Bone marrow (tissue), 2 donors: ENCODE measurements at places on chromosomes 7 and 10.

GRCh38 chr10:52488606-52489485 lies 174.8 kb downstream of the DKK1 start:
- no peak for DNase-seq

DNA sequence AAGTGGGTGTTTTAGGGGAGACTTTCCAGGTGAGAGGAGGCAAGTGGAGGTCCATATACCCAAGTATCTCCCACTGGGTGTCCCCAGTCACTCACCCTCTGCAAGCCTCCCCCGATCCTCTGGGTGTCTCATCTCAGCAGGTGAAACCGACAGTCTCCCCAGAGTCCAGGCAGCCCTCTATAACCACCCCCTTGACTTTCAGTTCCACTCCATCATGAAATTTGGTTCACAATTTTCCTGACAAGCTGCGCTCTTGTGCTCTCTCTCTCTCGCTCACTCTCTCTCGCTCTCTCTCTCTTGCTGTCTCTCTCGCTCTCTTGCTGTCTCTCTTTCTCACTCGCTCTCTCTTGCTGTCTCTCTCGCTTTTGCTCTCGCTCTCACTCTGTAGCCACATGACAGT lies 8.1 kb upstream of the RABGEF1 start:
- DNase-seq, result no peak

DNA sequence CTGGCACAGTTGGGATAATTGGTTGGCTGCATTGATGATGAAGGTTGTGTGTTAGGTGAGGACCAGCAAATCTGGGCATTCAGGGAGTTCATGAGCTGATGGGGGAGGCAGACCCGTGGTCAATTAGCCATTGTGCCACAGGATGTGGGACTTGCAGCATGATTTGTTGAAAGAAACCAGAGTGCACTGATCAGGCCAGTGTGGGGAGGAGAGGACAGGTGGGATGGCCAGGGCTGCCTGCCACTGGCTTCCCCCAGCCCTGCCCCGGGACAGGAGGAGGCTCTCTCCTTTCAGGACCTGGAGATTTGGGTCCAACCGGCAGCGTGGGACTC lies 4.3 kb downstream of the CLIP2 start:
- DNase-seq, result no peak

- DNase-seq, result no peak
These were observed 18.6 kb downstream of the FOXK1 start for GRCh38 chr7:4700577-4701235.

- DNase-seq, result no peak
These were observed 743 bp downstream of the OR2A5 start for GRCh38 chr7:144049491-144049890.

DNA sequence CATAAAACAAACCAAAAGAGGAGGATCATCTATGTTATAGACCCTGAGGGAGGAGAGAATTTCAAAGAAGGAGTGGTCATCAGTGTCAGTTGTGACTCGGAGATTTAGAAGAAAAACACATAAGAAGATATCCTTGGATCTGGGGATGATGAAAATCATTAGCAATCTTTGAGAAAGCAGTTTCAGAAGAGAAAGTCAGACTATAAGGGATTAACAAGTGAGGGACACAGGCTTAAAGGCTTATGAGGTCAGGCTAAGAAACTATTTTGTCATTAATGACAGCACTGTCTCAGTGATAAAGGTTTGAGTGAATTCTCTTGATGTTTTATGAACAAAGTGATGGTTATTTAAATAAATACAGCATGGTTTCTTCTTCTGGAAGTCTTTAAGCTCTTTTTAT lies 6.1 kb upstream of the GPR85 start:
- DNase-seq, result no peak

DNA sequence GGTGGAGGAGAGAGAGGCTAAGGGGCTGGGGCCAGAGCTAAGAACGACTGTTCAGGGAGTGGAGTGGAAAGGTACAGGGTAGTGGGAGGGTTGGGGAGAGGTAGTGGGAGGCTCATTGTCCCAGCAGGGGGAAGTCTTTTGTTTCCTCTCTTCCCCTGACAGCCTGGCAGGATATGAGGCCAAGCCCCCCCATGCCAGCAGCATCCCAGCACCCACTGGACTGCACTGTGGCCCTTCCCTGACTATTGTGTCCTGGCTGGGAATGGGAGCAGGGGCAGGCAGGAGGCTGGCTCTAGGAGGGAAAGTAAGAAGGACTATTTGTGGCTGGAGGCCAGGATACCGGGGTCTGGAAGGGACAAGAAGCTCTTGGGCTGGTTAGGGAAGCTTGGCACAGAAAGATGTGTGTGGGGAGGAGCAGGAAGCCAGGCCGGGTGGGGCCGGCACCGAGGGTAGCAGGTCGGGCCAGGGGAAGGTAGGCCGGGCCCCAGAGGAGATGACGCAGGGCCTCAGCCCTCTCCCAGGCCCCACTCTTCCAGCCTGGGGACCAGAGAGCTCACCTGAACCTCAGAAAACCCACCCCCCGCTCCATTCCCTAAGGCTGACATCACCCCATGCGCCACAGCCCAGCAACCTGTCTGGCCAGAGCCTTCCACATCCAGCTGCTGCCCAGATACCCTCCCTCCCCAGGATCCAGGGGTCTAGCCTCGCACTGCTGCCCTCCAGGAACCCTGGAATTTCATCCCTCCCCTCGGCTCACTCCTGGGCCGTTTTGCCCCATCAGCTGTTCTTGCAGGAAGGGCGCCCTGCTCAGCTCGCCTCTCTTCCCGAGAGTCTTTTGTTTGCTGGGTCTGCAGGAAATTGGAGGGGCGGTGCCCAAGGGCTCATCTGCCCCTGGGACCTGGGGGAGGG lies 8.8 kb upstream of the EPHB4 start:
- DNase-seq, result no peak

- no peak for DNase-seq
These were observed 484.6 kb downstream of the PLXNA4 start for GRCh38 chr7:132091706-132092105.

DNA sequence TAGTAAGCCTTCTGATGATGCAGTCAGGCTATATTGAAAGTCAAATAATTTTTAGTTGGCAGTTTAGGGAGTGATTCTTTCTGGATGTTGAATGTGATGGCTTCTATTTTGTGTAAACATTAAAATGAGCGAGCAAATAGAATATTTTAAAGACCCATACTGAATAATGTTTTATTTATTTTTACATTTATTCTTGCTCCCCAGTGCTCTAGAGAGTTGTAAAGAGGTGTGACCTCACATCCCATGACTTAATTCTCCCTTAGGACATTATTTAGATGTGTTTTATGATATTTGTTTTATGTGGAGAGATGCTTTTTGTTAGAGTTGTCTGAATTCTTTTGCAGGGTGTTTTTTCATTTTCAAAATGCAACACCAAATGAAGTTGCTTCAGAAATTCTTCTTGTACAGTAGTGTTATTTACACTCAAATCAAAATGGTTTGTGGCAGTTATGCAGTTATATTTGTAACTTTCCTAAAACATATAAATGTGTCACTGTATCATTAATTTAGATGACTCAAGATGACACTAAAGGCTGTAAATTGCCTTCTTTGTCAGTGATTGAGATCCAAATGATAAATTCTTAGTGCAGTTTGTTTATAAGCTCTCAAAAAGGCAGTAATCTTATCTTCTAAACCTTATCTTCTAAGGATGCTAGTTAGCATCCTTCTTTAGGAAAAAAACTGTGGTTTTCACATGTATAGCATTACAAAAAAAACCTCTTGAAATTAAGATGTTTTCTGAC lies 12.4 kb downstream of the UMAD1 start:
- no peak for DNase-seq

GRCh38 chr7:12674861-12675260 lies 12.6 kb upstream of the ARL4A start:
- DNase-seq, result no peak

- DNase-seq, result peak; percentile 63
These were observed 142.5 kb upstream of the TCERG1L start for GRCh38 chr10:131453721-131454634.

DNA sequence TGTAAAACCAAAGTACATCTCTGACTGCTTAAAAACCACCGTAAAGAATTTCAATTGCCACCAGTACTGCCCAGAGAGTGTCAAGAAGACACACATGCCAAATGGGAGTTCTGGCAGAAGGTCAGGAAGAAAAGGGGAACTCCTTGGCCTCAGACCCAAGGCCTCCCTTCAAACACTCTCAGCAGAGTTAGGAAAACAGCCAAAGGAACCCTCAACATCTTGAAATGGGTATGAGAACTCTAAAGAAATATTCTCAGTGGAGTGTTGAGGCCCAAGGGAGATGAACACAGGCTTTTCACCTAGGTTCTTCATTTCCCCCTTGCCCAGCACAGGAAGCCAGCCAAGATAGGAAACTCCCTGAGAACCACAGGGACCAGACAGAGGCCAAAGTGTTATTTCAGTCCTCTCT lies 96.1 kb upstream of the ASAH2 start:
- DNase-seq, result no peak

- no peak for DNase-seq
These were observed 45.2 kb upstream of the INSIG1 start for GRCh38 chr7:155252444-155252887.

GRCh38 chr10:106866244-106866845 lies 298.2 kb downstream of the SORCS1 start:
- no peak for DNase-seq

GRCh38 chr10:78212060-78212785 lies 178.6 kb downstream of the RPS24 start:
- no peak for DNase-seq

- DNase-seq, result no peak
These were observed 3.9 kb downstream of the ADD3 start for GRCh38 chr10:110011681-110012080.

GRCh38 chr7:130970196-130970595 lies 236.2 kb upstream of the KLF14 start:
- no peak for DNase-seq

- no peak for DNase-seq
These were observed 147.9 kb downstream of the RPS24 start for GRCh38 chr10:78181381-78182055.

DNA sequence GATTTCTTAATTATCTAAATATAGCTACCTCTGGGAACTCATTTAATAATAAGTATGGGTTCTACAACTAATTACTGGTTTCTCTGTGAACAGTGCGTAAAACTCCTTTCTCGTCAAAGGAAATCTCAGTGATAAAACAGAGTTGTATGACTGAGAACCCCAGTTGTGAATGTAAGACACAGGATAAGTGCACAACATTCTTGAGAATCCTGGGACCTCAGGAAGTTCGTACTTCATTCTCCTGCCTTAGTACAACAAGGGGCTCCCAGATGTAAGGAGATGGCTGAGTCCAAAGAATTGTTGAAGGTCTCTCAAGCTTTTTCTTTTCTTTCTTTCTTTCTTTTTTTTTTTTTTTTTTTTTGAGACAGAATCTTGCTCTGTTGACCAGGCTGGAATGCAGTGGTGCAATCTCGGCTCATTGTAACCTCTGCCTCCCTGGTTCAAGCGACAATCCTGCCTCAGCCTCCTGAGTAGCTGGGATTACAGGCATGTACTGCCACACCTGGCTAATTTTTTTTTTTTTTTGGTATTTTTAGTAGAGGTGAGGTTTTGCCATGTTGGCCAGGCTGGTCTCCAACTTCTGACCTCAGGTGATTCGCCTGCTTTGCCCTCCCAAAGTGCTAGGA lies 12.5 kb downstream of the DENND10 start:
- DNase-seq, result no peak

GRCh38 chr7:109235316-109235715 lies 665.6 kb downstream of the DNAJB9 start:
- no peak for DNase-seq

DNA sequence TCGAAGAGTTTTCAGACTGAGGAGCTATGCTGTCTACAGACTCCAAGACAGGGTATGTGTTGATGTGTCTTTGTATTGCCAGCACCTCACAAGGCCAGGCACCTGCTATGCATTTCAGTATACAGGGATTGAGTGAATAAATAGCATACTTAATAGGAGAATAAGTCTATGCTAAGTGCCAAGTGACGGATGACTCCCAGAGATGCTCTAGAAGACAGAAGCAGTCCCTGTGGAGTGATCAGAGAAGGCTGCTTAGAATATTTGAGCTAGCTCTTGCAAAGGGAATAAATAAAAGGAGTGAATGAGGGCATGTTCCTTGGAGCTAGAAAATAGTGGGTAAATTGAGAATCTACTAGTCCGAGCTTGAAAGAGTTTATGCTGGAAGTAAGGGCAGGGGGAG lies 346.4 kb downstream of the GATA3 start:
- DNase-seq, result no peak

DNA sequence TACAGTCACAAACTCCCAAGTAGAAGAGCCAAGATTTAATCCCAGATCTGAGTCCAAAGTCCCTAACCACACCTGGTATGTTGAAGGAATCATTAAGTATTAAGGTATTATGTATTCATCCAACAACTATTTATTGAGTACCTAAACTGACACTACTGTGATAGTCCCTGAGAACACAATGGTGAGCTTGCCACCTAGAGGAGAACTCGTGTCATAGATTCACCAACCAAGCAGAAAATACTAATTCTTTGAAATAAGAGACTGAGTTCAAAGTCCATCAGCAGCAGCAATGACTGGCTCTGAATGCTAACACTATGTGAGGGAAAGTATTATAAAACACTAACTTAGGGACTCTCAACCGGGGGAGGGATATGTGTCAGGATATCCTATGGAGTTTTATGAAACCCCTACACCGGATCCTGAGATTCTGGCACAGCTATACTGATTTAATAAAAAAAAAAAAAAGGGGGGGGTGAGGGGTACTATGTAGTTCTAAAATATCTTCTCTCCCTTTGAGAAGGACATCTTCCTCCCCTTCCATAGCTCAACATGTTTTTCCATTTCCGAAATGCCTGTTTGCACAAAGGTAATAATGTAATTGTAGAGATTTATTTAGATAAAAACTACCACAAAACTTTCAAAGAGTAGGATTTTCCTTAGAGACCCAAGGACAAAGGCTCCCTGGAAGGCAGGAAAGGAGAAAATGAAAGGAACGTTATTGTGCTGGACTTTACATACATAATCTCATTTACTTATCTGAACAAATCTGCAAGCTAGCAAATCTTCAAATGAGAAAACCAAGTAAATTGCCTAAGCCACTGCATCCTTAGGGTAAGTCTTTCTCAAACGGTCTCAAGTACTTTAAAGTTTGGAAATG lies 1.6 kb downstream of the NCOA4 start:
- no peak for DNase-seq

DNA sequence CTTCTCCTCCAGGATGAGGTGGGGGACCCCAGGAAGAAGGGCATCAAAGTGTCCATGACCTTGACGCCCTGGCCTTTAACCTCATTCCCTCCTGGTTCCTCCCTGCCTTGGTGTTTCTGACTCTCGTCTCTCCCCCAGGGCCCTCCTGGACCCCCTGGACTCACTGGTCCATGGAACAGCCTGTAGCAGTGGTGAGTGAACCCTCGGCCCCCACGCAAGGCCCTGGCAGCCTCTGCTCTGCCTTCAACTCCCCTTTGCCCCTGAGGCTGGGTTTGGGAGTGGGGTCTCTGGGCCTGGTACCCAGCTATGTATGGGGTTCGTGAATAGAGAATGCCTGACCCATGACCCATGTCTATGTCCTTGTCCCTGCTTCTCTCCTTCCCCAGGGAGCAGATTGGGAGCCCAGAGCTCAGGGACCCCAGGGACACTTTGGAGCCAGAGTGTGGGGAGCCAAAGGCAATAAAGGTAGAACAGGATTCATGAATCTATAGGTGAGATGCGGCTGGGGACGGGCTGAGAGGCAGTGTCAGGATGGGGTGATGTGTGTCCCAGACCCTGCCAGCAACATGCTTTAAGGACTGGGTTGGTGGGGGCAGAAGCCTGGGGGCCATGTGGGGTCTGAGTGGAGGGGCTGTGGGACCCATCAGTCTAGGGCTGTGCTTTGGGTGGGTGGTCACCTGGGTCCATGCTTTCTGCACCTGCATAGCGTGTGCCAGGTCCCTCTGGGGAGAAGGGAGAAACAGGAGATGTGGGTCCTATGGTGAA lies 18.4 kb upstream of the VOPP1 start:
- DNase-seq, result no peak
